ENCODE measurements at places on chromosomes 1 and 21.
A peak's percentile ranks its signal among the peaks of the same experiment; 100 is the strongest.

DNA sequence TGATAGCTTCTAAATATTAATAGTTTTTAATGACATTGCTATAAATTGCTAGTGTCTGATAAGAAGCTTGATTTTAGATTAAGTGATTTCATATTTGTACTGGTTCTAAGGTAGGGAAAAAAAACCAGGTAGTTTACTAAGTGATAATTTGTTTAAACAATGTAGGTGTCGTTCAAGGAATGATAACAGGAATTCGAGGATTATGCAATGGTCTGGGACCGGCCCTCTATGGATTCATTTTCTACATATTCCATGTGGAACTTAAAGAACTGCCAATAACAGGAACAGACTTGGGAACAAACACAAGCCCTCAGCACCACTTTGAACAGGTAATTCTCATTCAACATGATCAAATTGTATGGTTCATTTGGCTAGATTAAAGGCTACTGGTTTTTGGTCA lies 52.4 kb downstream of the SASS6 start:
- no peak for DNase-seq

DNA sequence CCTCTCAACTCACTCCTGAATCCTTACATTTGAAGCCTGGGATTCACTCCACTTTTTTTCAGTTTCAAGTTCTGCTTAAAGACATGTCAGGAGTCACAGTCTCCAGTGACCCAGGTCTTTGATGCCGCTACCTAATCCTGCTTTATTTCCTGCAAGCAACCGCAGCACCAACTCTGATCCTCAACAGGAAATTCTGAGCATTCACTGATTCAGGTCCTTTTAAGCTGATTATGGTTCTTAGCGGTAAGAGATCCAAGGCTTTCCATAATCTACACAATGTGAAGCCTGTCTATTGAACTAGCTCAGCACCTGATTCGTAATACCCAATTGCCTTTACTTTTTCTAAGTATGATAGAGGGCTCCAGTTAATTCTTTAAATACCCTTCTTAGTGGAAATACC lies 43.7 kb upstream of the PIGC start:
- no peak for DNase-seq

- DNase-seq = no peak
Measured at GRCh38 chr1:15123270-15123669, 30.3 kb upstream of the TMEM51 start.

- no peak for DNase-seq
Measured at GRCh38 chr1:77057994-77058585, 161.1 kb downstream of the PIGK start.

DNA sequence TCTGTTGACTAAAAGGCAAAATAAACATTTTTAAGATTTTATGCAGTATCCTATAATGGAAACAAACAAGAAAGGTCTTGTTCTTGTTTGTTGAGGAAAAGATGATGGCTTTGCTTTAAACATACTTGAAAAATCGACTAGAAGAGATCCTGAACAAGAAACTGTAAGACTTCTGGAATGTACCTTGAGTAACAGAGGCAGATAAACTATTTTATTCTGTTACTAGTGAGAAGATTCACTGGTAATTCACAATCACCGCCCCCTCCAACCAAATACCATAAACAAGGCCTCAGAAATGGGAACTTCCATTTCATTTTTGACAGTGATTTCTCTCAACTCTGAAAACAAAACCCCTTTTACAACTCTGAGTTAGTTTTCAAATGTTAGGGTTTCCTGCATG lies 18.1 kb downstream of the TSEN15 start:
- no peak for DNase-seq

GRCh38 chr1:108646648-108647269 lies 14.1 kb downstream of the HENMT1 start:
- no peak for DNase-seq

DNA sequence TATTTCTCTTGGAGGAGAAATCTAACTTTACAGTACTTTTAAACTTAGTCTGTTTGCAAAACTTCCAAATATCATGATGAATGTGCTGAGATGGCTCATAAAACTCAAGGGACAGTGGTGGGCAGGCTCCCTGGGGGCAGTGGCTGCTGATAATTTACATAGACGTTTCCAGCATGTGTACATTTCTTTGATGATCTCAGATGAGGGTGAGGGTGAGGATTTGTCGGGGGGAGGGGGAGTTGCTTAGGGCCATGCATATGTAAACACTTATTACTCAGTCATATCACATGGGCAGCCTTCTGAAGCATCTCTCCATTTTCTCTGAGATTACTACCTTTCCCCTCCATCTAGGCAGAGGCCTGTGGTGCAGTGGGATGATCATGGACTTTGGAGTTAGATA lies 152.9 kb upstream of the HMGB4 start:
- no peak for DNase-seq

- no peak for DNase-seq
Measured at GRCh38 chr1:153735090-153735420, 7.2 kb downstream of the INTS3 start.

- no peak for DNase-seq
Measured at GRCh38 chr1:6584126-6585080, 4.6 kb downstream of the ZBTB48 start.

GRCh38 chr1:7352364-7352763 lies 418.7 kb upstream of the VAMP3 start:
- DNase-seq = no peak

DNA sequence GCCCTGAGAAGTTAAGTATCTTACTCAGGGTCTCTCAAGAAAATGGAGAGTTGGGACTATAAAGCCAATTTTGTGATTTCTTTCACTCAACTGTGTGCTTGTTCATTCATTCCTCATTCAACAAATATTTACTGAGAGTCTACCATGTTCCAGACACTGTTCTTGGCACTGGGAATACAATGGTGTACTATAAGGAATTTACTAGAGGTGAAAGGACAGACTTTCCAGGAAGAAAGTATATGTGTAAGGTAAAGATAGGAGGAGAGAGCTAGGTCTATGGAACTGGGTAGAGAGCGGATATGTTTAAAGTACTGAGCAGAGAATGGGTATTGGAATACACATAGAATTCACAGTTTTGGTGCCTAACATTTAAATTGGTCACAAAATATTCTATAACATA lies 42.3 kb downstream of the ZNHIT6 start:
- no peak for DNase-seq

DNA sequence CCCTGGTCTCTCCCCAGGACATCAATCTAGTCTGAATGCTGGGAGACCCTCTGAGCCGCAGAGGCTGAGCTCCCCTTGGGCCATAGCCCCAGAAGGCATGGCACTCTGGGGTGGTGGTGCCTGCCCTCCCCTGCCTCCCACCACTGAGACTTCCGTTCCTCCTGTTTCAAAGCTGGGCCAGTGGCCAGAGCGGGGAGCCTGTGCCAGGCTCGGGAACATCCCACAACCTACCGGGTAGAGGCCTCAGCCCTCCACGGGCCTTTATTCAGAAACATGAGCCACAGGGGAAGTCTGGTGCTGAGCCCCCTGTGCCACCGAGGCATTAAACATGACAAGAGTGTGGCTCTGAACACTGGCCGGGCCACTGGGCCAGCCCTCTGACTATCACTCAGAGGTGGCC lies 8.1 kb downstream of the CCDC24 start:
- DNase-seq = no peak

- no peak for DNase-seq
Measured at GRCh38 chr1:33713058-33713877, 150.6 kb upstream of the HMGB4 start.

DNA sequence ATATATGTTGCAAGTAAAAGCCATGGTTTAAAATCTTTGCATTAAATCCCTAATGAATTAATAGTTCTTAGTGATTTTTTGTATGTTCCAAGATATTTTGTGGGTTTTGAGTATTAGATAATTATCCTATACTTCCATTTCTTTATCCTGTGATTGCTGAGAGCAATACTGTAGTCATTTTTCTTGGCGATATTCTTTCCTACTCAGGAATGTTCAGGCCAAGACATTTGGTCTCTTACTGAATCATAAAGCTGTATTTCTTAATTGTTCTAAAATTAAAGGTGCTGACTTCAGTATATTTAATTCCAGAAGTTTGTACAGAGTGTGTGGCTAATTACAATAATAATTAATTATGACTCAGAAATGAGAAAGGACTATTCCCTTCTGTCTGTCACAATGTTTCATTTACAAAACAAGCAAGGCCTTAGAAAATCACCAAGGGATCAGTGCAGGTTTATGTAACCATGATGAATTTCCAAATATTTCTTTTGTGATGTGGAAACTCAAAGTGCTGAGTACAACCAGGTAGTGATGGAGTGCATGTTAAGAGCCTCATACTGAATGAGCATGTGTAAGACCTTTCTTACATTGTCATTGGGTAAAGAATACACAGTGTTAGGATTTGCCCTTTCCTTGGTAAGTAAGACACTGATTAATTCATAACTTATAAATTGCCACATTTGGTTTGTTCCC lies 161.2 kb downstream of the HMCN1 start:
- DNase-seq = no peak

GRCh38 chr1:6343506-6344405 lies 49.8 kb downstream of the ACOT7 start:
- DNase-seq = peak; percentile 58

DNA sequence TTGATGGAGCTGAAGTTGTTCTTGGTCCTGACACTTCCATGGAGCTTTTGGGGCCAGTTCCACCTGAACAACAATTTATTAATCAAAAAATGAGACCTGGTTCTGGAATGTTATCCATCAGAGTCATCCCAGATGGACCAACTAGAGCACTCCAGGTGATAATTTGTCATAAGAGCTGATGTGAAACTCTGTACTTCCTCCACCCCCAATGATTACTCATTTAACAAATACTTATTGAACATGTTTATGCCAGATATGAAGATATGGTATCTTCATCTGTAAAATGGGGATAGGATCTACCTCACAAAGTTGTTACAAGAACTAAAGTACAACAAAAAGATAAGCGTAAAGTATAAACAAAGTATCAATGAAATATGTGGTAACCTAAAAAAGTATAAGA lies 153.2 kb downstream of the VPS13D start:
- no peak for DNase-seq

DNA sequence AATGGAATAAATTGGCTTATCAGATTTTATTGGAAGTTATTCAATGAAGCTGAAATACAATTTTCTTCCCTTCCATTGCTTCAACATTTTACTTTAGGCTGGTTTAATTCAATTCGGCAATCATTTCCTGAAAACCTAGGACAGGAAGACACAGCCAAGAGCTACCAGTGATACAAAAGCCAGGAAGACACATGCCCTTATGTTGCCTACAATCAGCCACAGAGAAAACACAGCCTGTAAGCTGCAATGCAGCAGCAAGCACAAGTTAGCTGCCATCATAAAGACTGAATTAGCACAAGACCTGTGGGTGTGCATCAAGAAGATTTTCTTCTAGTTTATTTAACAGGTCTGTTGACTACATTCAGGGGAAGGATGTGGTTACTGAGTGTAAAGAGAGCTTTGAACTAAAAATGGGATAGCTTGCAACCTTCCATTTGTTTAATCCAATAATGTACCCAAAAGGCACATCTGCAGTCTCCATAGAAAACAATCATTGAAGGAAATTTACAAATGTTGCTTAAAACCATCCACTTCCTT lies 193.8 kb downstream of the KCNH1 start:
- DNase-seq = no peak

DNA sequence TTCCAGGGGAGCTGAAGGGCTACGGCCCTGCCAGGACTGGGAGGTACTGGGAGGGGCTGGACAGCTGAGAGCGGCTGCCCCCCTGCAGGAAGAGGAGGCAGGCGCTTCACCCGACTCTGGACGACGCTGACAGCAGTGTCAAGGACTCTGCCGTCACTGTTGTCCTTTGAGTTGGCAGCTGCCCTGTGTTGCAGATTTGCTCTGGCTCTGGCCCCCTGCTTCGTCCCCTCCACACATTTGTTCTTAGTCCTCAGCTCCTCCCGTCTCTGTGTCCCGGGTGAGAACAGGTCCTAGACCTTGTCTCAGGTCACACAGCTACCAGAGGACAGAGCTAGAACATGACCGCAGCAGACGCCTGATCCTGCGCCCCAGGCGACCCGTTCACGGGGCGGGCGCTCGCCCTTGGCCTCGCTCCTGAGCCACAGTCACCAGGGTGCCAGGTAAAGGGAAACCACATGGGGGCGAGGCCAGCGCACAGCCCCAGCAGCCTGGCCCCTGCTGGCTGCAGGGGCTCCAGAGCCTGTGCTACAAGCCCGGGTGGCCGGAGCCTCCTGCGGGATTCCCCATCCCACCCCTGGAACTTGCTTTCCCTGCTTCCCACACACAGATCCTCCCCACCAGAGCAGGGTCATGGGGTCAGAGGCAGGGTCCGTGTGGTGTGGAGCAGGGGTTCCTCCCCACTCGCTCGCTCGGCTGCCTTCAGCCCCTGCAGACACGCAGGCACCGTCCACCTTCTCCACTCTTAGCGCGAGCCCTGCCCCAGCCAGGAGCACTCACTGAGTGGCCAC lies 10.7 kb upstream of the NPHP4 start:
- DNase-seq = no peak

DNA sequence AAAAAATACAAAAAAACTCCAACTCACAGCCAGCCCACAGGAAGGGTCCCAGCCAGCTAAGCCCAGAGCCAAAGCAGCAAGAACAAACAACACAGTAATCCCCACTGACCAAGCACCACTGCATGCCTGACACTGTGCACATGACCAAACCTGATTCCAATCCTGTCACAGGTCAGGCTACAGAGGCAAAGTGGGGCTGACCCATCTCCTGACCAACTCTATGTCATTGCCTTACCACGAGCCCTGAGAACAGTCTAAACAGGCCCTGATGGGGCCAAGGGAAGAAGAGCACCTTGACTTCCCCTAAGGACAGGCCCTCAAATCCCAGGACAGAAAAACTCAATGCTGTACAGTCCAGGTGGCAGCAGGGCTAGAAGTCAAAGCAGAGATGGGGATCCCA lies 2.4 kb downstream of the LSS start:
- DNase-seq = no peak

- no peak for DNase-seq
Measured at GRCh38 chr1:7292036-7292681, 478.9 kb upstream of the VAMP3 start.

DNA sequence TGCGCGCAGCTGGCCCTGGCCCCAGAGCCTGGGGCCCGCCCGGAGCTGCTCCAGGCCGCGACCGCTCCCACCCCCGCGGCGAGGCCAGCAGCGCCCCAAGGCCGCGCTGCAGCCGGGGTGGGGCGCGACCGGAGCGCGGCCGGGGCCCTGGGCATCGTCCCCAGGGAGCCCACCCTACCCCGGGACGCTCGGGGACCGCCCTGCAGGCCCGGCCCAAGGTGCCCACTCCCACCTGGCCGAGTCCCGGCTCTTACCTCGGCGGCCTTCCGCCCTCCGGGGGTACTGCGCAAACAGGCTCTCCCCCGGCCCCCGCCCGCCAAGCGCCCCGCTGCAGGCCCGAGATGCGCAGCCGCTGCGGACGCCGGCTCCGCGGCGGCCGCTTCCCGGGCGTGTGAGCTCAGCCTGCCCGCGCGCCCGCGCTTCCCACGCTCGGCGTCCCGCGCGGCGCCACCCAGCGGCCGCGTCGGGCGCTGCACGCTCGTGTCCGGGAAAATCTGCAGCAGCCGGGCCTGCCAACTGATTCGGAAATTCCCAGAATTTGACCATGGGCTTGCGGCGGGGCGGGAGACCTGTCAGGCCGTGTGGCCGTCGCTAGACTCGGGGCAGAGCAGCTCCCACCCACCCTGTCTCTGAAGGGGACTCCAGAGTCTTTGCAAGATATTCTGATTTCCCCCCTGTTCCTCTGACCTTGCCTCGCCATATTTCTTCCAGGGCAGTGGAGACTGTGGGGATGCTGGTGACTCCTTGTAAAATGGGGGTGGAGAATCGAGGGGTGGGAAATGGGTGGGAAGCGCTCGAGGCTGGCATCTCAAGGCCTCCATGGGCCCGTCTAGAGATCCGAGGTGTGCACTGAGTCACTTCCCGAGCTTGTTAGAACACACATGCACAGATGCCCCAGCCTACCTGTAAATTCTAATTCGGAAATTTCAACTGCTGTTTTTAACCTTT lies 41.9 kb downstream of the CD34 start:
- DNase-seq = peak; percentile 65

GRCh38 chr1:185916861-185917260 lies 182.7 kb downstream of the HMCN1 start:
- no peak for DNase-seq
